Uterine smooth muscle cell (primary cell): ENCODE measurements at places on chromosomes 5 and 9. TPM values are rescaled to one million over a fixed set of nuclear protein-coding genes. Genes with fewer than 3 reads are reported as not detected.

The PLAC8L1 gene
- total RNA-seq = not detected in 2 replicates

The ARL14EPL gene
- total RNA-seq = 0.89 TPM in 1 of 2 replicates, not detected in the other

The TOR1B gene
- 38.0 and 38.7 TPM in 2 replicates for total RNA-seq

The GPX3 gene
- 1.7 and 2.4 TPM in 2 replicates for total RNA-seq

The SAXO1 gene
- under 0.01 TPM in 1 of 2 replicates, not detected in the other for total RNA-seq

The RHOBTB3 gene
- 220 and 313 TPM in 2 replicates for total RNA-seq

The SLC6A19 gene
- not detected in 2 replicates for total RNA-seq

The CDH9 gene
- total RNA-seq = not detected in 2 replicates

The CCDC171 gene
- 3.3 and 4.5 TPM in 2 replicates for total RNA-seq

The SLC25A2 gene
- total RNA-seq = 0.50 and 0.66 TPM in 2 replicates
